SW480 (cell line): ENCODE measurements at places on chromosomes 4 and X.

DNA sequence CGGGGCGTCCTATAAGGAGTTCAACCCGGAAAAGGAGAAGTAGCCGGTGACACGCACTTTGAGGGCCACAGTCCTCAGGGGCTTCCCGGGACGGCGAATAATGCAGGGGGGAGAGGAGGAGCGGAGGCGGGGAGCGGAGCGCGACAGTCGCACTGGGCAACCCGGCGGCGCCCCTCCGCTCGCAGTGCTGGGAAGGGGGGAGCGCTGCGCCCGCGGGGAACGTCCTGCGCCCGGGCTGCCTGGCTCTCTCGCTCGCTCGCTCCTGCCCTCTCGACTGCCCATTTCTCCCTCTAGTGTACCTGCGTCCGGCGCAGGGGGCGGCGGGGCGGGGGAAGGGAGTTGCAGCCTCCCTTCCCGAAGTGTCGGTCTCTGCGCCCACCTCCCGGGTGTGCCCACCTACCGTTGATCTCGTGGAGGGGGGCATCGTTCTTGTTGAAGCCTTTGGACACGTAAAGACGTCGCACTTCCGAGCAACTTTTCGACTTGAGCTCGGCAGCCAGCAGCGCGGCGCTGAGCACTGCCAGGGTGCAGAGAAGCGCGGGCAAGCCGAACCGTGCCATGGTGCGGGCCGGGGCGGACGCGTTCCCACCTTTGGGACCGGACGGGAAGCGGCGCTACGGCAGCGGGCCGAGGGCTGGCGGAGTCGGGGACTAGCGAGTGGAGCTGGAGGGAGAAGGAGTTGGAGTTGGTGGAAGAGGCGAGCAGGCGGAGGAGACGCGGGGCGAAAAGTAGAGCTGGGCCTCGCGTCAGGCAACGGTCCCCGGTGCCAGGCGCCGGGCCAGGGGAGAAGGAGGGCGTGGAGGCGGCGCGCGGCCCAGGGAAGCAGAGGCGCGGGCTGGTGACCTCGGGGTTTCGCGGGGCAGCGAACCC lies 648 bp downstream of the GPC4 start:
- peak; percentile 9 for DNase-seq

DNA sequence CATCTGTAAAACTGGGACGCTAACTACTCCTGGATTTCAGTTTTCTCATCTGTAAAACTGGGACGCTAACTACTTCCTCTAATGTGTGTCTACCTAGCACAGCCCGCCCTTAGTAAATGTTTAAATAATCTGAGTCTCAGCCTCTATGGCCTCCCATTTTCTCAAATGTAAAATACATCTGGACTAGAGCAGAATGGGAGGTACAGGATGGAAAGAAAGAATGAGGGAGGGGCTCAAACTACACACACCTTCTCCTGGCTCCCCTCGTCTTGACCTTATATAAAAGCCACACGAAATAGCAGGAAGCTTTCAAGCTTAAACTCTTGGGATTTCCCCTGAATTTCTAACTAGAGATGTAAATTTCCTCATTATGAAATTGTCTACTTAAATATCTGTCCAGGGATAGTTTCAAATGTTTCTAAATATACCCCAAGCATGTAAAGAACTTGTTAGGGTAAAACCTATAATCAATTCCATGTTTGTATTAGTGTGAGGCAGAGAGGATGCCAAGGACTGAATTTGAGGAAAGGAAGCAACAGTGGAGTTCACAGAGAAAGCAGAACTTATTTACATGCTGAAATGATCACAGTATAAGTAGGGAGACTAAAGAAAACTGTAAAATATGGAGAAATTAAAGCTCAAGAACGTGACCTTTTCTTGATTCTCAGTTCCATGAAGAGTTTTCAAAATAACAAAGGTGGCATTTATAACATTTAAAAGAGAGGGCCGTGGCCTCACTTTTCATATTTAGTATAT lies 220.0 kb downstream of the NWD2 start:
- no peak for DNase-seq

GRCh38 chr4:153788413-153789276 lies at the start of gene SFRP2:
TSS of gene SFRP2 (minus strand) at chr4:153789083. CDS start at chr4:153788835, 248 bp downstream.
- DNase-seq, result no peak

GRCh38 chr4:24659241-24659961 lies 75.0 kb upstream of the DHX15 start:
- peak; percentile 5 for DNase-seq

- DNase-seq, result no peak
These were observed 180.4 kb downstream of the AFAP1 start for GRCh38 chr4:7759216-7759615.

DNA sequence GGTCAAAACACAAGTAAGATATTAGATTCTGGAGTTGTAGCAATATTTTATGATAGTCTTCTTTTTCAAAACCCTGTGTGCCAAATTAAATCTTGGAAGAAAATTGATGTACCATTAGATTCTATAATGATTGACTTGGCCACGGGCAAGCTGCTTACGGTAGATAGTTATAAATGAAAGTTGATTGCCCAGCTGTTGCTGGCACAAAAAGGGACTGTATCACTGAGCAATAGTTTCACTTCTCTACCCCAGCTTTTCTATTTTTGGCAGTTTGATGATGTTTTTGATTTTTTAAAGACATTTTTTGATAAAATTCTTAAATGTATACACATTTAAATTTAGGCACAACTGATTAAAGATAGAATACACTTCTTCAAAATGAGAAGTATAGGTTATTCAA lies 333.3 kb downstream of the TRAM1L1 start:
- DNase-seq, result no peak

DNA sequence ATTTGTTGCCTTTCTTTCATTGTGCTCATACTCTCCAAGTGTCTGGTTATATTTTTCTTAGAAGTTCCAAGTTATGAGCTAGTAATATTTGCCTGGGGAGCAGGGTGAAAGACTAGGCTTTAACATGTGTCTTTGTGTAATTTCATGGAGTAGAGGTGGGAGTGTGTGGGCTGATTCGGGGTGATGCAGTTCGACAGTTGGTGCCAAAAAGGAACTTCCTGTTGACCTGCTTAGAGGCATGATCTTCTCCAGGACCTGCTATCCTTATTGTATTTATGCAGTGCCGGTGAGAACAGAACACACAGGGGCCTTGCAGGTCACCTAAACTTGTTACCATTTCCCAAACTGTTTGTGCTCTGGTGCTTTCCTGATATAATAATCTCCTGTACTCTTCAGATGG lies 21.2 kb downstream of the USP53 start:
- no peak for DNase-seq

DNA sequence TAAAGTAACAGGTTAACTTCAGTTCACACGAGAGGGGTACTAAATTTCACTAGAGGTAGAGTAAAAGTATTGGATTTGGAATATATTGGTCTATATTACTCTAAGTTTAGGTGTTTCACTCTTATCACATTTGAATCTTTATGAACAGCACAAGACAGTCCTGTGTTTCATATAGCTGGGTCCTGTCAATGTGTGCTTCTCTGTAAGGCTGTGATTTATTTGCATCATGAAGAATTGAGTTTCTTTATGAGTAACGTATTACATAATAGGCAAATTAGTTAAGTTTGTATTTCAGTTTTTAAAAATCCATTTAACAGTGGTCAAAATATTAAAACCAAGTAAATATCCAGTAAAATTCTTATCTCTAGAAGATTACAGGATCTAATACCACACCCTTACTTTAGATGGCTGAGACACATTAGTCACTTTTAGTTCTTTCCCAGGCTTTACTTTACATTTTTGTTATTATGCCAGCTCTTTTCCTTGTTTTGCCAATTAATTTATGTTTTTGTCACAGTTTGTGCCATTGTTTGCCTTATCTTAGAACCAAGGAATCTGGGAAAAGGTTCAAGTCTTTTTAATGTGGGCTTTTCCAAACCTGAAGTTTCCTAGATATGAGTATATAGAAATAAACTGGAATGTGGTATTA lies 32.1 kb downstream of the NUDT6 start:
- DNase-seq, result no peak
